ENCODE measurements at places on chromosomes 12 and 14.

DNA sequence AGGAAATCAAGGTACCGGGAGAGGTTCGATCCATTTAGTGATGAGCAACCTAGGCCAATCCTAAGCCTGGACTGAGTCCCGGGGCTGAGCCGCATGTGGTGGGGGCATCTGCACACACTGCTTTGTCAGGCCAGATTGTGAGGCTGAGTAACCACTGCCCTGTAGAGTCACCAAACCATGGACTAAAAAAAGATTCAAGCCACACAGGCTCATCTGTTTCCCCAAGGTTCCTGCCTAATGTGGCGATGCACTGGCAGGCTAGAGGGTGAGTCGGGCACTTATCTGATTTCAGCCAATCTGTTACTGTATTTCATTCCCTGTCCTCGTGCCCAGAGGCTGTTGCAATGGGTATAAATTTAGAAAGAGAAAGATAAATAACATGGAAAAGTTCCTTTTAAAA is 140.8 kb downstream of the TTC7B start:
- DNase-seq = no peak

DNA sequence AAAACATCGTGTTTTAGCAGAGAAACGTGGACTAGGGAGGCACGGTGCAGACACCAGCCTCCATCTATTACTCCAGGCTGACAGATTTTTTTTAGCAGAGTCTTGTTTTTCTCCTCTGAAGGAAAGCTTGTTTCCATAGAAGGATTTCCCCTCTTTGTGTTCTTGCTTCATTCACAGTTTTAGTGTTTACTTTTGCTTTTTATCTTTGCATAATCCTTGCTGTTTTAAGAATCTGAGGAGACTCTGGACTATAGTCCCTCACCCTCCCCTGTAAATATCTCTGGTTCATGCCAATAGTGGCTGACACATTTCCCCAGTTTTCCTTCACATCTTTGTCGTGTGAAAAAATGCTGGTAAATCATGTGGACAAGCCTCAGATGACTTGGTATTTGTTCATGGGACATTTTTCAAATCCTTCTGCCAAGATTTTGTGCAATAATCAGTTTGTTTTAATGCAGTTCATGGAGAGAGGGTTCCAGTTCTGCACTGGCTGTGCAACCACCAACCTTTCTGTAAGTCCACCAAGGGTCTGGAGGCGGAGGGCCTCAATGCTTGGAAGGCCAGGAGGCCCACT is 39.9 kb upstream of the TMCC3 start:
- no peak for DNase-seq

DNA sequence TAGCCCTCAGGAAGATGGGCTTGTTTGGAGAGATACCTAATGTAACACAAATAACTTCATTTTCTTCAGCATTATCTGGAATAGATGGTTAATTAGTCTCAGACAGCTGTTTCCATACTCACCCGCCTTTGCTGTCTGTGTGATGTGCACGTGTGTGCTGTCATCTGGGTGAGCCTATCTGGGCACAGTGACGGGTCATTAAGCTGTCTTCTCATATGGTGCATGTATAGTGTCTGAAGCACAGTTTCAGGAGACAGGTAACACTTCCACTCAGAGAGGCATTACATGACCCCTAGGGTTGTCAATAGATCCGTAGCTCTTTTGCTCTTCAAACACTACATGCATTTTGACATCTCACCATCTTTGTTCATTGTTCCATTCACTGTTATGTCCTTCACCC is 493.3 kb downstream of the APAF1 start:
- DNase-seq = no peak

DNA sequence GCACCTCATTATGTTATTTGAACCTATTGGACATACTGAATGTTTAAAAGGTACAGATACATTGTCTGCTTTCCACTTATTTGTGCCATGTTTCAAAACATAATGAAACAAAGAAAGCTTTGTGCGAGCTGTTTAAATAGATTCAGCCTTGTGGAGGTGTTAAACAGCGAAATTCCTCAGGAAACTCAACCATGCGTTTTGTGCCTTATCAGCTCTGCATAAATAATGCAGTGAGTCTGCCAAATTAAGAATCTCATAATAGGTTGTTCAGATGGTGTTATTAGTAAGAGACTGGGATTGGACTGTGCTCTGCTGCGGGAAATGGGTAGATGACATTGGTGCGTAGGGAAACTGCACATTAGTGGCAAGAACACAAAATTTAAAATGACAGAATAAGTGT is 163.7 kb upstream of the CLEC14A start:
- no peak for DNase-seq

- DNase-seq = no peak
Measured at GRCh38 chr12:2354151-2354991, 301.6 kb downstream of the CACNA1C start.

DNA sequence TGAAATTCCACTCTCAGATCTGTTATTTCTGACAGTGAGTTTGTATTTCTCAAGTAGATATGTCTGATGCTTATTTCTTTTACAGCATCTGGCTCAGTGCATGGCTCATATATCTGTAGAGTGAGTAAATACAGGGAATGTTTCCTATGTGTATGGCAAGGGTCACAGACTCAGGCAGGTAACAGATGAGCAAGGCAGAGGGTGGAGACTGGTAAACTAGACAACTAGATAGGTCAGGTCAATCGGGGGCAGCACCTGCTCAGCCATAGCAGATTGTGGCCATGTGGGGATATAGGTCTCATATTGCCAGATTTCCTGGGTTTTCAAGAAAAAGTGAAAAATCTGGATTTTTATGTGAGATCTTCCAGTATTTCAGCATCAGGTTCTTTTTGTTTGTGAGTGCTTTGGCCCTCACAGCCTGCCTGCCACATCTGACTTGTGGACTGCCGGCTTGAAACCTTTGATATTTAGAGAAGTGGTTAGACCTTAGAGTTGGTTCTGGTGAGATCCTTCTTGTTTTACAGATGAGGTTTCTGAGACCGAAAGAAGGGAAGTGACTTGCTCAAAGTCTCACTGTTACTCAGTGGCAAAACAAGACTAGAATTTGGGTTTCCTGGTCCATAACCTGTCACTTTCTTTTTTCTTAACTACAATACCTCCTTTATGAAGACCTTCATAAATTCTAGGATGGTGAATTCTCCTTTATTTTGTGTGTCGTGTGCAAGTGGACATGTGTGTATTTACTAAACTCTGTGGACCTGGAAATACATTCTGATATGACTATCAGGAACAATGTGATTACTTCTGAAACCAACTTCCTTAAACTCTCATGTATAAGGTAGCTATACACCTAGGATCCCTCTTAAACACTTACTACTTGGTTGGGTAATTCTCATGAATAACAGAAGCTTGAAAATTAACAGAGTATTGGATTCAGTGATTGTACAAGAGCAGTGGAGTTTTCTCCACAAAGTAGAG is 34.4 kb downstream of the PROX2 start:
- no peak for DNase-seq

DNA sequence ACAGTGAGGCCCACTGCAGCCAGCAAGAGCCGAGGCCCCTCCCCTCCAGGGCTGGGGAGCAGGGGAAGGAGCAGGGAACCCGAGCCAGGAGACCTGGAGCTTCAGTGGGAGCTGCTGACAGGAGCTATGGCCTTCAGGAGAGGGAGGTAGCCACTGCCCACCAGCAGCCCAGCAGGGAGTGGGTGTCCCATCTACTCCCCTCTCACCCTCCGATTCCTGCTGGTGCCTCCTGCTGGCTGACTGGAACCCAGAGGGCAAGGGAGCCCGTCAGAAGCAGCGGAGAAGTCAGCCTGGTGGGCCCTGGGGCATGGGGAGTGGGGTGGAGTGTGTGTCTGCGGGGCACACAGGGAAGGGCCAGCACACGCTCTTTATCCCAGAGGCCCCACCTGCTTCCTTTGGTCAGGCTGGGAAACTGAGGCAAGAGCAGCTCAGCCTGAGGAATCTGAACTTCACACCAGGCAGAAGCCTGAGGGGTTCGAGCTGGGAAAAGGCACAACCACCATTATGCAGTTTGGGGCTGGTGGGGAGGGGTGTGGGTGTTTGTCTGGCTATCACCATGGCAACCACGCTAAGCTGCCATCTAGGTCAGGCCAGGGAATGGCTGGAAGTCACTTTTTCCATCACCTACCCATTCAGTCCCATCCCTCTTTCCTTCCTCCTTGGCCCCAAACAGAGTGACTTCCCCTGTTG is 36.8 kb upstream of the PLEKHG6 start:
- no peak for DNase-seq

GRCh38 chr14:90573385-90574105 is 176.7 kb downstream of the CALM1 start:
- DNase-seq = no peak

- no peak for DNase-seq
Measured at GRCh38 chr12:63302269-63302940, 151.4 kb upstream of the AVPR1A start.

DNA sequence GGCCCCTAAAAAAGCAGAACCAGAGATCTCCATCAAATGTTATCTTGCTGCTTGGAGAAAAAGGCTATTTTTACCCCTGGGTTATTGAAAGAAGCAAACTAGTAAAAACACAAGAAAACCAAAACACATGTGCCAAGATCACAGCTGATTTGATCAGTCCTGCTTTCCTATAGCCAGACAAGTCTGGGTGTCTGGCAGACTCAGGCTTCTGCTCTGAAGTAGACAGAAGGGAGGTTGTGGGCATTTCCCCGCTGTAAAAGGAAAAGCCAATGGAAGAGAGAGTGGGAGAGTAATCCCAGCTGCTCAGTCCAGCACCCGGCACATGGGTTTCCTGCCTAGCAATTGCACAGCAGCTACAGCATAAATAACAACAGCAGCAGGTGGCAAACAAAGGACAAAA is 177.9 kb downstream of the PHLDA1 start:
- no peak for DNase-seq

DNA sequence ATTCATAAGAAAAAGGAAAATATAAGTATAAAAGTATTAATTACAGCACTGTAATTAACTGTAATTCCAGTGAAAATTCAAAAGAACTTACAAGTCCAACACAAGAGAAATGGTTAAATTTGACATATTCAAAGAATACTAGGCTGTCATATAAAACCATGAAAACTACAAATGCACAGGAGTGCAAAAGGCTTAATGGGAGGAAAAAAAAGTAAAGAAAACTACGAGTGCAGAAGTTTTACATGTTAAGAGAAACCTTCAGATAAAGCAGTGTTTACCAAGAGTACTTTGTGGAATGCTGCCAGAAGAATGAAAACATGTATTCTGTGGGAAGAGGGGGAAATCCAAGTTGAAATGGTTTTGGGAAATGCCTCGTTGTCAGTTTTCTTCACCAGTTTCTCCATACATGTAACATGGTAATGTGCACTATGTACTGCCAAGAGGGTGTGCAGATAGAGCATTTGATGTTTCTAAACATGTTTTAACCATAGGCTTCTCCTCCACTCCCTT is 9.1 kb downstream of the HEATR5A start:
- no peak for DNase-seq

DNA sequence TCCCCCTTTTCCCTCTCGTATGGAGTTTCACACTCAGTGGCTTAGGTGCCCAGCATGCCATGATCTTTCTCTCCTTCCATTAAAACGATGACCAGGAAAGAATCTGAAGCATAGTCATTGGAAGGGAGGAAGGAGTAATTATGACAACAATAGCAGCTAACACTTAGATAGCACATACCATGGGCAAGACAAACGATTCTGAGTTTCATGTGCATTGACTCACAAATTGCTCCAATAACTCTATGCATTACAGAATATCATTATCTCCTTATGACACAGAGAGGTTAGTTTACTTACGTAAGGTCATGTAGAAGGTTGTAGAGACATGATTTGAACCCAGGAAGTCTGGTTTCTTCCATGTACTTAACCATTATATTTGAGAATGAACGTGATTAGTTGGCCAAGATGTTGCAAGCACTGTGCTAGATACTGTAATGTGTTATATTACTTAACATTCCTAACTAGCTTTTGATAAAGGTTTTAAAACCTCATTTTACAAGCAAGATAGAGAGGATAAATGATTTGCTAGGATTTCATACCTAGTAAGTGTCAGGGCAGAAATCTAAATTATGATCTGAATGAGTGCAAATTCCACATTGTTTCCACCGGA is 162.4 kb downstream of the CAND1 start:
- no peak for DNase-seq

GRCh38 chr12:68224613-68225285 is 861 bp downstream of the IL26 start:
- no peak for DNase-seq
